ENCODE measurements at places on chromosomes 2 and 18.
A peak's percentile ranks its signal among the peaks of the same experiment; 100 is the strongest.

DNA sequence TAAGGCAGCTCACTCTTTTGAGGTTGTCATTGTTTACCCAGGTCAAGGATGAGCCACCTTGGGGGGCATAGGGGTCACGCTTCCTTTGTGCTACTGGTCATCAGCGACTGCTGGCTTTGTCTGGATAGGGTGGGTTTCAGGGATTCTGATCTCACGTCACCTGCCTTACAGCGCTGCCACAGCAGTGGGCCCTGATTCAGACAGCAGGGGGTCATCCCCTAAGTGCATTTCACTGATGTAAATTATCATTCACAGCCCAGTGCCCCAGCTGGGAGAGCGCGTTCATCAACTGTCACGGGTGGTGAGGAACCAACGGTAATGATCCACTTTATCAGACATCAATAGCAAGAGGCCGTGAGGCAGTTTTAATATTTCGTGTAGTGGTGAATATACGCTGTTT lies 291.2 kb downstream of the NEDD4L start:
- no peak for DNase-seq

DNA sequence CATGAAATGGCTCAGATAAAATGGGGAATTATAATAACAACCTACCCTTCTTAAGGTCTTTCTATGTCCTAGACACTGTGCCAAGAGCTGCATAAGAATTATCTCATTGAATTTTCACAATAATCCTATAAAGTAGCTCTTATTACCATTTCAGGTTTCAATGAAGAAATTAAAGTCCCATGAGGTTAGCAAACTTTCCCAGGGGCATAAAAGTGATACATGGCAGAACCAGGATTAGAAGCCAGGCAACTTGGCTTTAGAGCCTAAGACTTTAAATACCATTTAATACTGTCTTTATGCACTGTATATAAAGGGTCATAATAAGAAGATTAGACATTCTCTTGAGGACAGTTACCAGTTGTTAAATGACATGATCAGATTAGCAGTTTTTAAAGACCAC lies 130.1 kb downstream of the GCA start:
- no peak for DNase-seq

DNA sequence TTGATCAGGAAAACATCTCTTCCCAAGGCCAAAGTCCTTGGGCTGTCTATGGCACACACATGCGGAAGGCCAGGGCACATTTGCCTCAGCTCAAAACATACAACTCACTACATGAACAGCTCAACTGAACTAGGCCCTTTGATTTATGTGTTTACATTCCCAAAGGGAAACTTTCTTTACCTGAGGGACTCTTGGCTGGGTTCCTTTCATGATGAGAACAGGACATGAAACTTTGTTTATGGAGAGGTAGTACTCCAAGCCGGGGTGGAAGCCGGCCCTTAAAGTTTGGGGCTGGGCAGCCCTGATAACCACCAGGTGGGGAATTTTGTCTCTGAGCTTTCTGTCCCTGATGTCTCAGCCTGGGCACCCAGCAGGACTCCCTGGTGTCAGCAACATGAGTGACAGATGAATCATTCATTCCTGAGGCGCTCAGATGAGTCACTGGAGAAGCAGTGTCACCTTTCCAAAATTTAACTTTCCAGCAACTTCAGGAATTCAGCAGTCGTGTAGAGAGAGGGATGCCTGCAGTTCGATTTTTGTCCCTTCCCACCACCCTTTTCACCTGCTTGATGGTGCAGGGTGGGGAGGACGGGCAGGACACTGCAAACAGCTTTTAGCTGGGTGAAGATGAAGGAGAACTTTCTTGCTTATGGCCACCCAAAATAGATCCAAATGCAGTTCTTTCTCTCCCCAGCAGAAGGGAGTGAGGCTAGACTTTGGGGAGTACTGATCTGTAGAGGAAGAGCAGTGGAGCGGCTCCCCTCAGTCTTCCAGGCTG lies 331.6 kb downstream of the DYSF start:
- no peak for DNase-seq

DNA sequence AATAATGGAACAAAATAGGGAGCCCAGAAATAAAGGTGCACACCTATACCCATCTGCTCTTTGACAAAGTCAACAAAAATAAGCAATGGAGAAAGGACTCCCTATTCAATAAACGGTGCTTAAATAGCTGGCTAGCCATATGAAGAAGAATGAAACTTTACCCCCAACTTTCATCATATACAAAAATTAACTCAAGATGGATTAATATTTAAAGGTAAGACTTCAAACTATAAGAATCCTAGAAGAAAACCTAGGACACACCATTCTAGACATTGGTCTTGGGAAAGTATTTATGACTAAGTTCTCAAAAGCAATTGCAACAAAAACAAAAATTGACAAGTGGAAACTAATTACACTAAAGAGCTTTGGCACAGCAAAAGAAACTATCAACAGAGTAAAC lies 139.1 kb downstream of the DNAH7 start:
- no peak for DNase-seq

GRCh38 chr18:58714259-58714658 lies 43.0 kb downstream of the MALT1 start:
- no peak for DNase-seq

- DNase-seq: no peak
These were observed 61.5 kb upstream of the KLF7 start for GRCh38 chr2:207227062-207227748.

DNA sequence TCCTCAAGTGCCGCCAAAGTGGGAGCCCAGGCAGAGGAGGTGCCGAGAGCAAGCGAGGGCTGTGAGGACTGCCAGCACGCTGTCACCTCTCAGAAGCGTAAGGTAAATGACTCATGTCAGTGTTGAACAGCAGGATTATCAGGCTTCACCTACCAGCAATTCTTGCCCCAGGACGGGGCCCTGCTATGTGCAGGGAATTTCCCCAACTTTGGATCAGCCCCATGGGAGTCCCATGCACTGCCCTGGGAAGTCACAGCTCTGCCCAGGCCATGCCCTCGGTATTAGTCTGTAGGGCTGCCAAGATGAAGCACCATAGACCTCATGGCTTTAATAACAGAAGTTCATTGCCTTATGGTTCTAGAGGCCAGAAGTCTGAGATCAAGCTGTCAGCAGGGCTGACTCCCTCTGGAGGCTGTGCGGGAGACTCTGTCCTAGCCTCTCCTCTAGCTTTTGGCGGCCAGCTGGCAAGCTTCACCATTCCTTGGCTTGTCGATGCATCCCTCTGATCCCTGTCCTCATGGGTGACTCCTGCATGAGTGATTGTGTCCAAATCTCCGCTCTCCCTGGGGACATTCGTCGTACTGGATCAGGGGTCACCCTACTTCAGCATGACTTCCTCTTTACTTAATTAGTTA lies 55.9 kb downstream of the TRPM8 start:
- no peak for DNase-seq

DNA sequence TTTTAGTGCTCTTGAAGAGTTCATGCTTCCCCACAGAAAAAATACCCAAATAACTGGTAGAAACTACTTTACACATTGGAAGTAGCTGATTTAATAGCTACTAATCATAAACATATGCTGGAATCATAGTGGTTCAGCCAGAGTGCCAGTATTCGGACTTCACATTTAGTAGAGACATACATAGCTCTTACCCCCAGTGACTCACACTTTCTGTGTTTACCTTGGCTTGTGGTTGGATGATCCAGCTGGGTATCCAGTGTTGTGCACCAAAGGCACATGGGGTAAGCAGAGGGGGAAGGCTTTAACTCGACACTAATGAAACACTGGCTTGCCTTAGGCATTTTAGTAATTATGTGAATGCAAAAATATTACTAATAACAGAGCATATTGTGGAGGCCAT lies 18.1 kb downstream of the ARHGAP28 start:
- no peak for DNase-seq

DNA sequence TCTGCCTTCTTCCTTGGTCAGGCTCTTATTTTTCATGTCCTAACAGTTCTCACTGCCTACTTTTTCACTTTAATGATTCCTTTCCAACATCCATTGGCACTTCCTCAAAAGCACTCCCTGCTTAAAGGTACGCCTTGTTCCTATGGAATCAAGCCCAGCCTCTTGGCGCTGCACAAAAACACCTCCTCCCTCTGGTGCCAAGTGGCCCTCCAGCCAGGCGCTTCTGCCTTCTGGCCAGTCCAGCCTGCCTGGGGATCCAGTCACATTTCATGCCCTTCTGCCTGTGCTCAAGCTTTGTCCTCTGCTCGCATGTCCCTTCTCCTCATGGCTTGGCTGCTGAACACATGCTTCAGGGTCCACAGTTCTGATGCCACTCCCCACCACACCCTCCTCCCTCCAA lies 6.3 kb downstream of the TPRKB start:
- no peak for DNase-seq

DNA sequence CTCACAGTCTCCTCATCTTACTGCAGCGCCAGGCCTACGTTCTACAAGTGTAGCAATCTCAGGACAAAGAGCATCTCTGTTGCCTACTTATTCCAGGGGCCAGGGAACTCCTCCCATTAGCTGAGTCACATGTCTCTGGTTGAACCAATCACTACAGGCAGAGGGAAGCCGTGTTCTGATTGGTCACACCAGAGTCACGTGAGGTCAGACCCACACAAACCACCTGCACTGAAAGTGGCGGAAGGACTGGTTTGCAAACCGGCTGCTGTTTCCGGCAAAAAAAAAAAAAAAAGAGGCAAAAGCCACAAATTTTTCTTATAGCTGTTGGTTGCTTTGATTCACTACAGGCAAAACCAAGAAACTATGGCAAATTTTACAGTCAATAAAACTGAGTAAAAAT lies 21.9 kb upstream of the USP14 start:
- DNase-seq: no peak

GRCh38 chr2:72165792-72166191 lies 18.1 kb upstream of the CYP26B1 start:
- DNase-seq: no peak

DNA sequence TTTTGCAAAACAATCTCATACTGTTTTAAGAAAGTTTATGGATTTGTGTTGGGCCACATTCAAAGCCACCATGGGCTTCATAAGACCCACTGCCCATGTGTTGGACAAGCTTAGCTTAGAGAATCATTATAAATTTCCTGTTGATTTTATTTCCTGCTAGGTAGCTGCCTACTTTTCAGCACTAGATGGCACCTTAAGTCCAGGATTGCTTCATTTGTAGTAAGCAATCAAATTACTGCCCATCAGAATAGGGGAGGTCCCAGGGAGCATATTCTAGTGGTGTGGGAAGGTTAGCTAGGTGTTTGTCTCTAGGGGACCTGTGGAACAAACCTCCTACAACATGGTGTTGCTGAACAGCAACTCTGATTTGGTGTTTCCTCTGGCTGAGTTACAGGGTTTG lies 11.0 kb upstream of the DCDC2C start:
- peak; percentile 36 for DNase-seq

- DNase-seq: peak; percentile 79
These were observed 155.2 kb downstream of the SH3BP4 start for GRCh38 chr2:235106874-235107639.

GRCh38 chr18:63207835-63208234 lies 111.7 kb downstream of the BCL2 start:
- DNase-seq: no peak

GRCh38 chr18:46458472-46458871 lies 198.5 kb downstream of the LOXHD1 start:
- DNase-seq: no peak

DNA sequence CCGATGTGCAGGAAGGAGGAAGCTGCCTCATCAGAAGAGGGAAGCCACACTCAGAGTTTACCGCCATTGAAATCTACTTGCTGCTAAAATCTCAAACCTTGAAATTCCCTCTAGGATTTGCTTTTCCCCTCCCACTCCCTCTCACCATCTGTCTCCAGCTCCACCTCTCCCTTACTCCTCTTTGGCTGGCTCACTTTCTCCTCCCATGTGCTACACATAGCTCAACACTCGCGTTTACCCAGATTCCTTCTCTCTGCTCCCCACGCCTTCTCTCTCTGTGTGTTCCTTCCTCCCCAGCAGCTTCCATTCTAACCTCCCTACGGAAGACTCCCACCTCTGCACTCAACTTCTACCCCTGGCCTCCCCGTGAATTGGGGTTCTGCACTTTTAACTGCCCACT lies 143.1 kb downstream of the DNER start:
- no peak for DNase-seq

DNA sequence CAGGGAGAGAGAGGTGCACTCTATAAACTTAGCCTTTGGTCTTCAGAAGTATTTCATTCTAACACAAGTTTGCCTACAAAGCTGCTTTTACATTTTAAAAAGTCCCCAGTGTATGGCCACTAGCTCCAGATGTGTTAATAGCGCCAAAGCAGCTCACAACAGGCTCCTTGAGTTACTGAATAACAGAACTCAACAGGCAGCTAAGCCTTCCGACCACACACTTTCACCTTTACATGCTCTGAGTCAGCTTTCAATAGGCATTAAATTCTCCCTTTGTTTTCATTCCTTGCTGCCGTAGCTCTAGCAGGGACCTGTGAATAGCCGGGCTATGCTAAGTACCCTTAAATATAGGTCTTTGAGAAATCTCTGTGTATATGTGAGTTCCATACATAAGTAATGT lies 262.8 kb upstream of the PARD3B start:
- no peak for DNase-seq

- no peak for DNase-seq
These were observed 21.4 kb upstream of the MLPH start for GRCh38 chr2:237465515-237466148.

- DNase-seq: peak; percentile 5
These were observed 49.3 kb downstream of the CIB4 start for GRCh38 chr2:26591619-26592505.

DNA sequence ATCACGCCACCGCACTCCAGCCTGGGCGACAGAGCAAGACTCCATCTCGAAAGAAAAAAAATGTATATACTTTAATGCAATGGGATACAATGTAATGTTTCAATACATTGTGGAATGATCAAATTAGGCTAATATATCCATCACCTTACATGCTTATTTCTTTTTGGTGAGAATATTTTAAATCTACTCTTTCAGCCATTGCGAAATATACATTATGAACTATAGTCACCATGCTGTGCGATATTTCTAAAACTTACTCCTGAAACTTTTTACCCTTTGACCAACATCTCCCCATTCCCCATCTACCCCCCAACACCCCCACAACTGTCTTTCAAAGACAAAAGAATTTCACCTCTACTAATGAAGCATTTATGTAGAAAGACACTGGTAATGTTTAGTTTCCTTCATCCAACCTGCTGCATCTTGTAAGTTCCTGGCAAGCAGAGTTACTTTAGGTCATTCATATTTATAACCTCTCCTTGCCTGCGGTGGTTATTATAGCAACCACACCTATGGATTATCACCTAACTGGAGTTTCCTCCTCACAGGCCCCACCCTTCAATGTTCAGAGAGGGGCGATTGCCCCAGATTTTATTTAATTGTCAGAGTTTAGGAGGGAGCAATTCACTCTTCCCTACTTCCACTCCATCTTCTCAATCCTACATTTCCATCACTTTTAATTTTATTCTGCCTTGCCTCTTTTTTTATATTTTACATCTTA lies 1.2 kb upstream of the ME2 start:
- DNase-seq: no peak

DNA sequence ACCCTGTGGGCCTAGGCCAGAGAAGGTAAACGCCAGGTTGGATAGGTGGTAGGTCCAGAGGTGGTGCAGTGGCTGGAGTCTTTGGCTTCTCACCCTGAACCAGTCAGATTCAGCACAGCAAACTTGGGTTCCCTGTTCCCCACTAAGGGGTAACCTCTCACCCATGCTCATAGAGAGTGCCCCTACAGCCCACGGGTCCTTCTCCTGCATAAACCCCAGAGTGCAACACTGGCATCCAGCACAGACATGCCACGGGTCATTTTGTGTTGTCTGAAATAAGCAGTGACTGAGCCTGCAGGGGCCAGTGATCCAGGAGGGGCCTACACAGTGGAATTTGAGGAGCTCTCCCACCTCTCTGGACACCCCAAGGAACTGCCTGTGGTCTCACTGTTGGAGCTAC lies 40.5 kb upstream of the ATP6V1B1 start:
- DNase-seq: no peak
